ENCODE measurements at places on chromosomes 16 and 17.
A peak's percentile ranks its signal among the peaks of the same experiment; 100 is the strongest.

DNA sequence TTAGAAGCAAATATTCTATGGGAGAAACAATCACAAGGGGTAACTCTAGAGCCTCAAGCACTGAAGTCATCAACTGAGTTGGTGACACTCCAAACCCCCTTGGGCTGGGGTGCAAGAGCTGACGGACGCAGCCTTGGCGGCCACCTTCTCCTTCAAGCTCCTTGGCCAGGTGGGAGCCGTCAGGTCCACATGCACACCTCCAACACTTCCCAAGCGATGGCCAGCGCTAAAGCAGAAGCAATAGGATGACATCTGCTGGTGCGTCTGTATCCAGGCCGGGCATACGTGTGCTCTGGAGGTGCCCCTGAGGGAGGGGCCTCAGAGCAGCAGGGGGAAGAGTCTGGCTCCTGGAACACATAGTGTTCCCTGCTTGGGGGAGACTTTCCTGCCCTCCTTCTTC, 12.2 kb upstream of the FOXJ1 start:
- DNase-seq, result no peak

GRCh38 chr16:4839942-4840341, 7.1 kb downstream of the GLYR1 start:
- peak; percentile 12 for DNase-seq

- DNase-seq, result no peak
These were observed 3.7 kb downstream of the STARD3 start for GRCh38 chr17:39640591-39641031.

- no peak for DNase-seq
These were observed 337.9 kb downstream of the GRIN2A start for GRCh38 chr16:9844361-9844760.

DNA sequence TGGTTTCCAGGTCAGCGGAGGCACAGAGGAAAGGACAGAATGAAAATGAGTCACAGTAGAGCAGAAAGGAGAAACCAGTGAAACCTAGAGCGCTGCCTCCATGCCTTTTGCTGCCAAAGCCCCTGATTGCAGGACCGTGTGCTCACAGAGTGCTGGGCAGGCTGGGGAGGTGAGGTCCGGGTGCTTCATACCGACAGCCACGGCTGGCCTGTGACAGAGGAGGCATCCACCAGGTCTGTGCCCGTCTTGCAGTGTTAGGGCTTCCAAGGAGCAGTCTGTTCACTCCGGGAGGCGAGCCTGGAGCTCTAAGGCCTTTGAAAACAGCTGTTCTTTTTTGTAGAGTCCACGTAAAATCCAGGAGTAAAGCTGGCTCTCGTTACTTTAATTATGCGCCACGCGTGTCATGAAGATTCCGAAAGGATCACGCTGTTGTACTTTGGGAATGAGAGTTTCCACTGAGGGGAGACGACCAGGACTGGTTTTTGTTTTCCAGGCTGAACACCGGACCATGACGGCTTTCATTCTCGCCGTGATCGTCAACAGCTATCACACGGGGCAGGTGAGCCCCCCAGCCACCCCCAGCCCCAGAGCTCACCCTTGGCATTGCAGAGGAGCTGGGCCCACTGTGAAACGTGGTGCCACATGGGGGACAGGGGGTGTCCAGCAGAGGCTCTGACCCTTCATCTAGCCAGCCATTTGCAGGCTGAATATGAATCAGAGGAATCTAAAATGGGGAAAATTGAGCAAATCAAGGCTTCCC, 108.5 kb upstream of the CHMP6 start:
- no peak for DNase-seq

DNA sequence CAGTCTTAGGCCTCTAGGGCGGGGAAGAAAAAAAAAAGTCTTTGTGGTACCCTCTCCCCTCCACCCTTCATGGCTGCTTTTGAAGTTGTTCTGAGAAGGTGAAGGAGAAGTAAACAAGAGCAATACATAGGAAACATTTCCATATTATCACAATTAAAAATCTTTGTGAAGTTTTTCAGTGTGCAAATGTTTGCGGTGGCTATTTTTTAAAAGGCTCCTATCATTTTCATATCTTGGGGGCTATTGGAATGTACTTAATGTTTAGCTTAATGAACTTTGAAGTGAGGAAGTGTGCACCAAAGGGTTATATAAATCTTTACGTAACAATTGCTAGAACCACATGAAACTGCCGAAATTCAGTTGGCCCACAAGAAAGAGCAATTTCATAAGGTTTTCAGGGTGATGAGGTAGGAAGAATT, 7.6 kb downstream of the NOL11 start:
- DNase-seq, result no peak

GRCh38 chr17:68101987-68102314, 66.4 kb downstream of the KPNA2 start:
- DNase-seq, result no peak

DNA sequence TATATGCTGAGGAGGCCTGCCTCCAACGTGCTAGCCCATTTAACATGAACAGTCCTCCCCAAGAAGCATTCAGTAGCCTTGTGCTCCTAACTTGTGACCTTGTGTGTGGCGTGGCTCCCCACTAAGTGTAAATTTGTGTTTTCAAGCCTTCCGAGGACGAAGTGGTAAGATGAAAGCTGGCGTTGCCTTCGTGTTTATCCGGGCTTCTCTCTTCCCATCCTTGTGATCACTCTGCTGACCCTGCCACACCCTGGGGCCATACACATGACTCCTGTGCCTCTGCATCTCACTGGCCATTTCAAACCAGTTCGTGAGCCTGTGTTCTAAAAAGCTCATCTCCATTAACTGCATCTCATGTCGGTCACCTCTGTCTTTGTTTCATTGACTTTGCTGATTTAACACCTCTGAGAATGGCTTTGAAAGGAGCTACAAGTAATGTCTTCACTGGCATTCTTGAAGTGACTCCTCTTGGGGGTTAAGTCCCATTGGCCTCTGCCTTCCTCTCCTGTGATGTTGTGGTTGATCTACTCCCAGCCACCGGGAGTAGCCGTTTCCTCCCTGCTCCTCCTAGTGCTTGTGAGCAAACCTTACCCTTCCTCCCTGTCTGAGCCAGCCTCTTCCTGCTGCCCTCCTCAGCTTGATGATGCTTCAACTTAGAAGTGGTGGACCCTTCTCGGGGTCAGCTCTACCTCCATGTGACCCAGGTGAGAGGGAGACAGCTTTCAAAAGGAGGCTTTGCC, 27.4 kb upstream of the NAGLU start:
- DNase-seq, result no peak

- peak; percentile 75 for DNase-seq
These were observed 108.1 kb downstream of the SNX11 start for GRCh38 chr17:48215583-48216139.

- DNase-seq, result no peak
These were observed 78.0 kb downstream of the MPRIP start for GRCh38 chr17:17120294-17120693.

DNA sequence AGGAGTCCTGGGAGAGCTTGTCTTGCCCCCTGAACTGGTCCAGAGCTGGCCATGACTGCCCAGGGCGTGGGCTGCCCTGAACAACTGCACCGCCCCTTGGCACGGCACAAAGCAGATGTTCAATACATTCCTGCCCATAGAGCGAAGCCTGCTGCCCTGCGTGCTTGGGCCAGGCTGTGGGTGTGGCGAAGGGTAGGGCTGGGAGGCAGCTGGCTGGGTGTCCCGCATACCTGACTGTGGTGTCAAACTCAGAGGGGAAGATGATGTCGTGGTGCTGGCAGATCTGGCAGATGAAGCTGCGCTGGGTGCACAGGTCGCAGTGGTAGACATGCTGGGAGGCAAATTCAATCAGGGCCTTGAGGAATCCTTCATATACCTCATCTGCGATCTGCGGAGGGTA, 124.2 kb upstream of the SMURF2 start:
- no peak for DNase-seq

- no peak for DNase-seq
These were observed 122.6 kb upstream of the RPL38 start for GRCh38 chr17:74080656-74081582.

GRCh38 chr17:55705847-55706246, 16.8 kb downstream of the TMEM100 start:
- no peak for DNase-seq

DNA sequence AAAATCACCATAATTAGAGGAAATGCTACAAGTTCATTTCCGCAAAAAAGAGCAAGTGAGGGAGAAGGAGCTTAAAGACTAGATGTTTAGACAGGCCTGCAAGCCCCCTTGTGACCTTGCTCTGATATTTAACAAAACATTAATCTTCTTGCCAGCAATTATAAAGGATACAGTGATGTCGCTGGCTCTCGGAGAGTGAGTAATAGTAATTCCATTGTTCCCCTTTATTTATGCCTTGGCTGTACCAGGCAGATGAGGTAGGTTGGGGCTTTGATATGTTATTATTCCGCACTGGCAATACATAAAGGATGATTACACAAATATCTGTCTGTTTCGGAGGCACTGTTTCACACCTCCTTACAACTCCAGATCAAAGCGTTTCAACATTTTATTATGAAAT, 204.8 kb upstream of the SALL1 start:
- DNase-seq, result no peak

GRCh38 chr17:28053044-28053670, 10.7 kb downstream of the NLK start:
- no peak for DNase-seq

DNA sequence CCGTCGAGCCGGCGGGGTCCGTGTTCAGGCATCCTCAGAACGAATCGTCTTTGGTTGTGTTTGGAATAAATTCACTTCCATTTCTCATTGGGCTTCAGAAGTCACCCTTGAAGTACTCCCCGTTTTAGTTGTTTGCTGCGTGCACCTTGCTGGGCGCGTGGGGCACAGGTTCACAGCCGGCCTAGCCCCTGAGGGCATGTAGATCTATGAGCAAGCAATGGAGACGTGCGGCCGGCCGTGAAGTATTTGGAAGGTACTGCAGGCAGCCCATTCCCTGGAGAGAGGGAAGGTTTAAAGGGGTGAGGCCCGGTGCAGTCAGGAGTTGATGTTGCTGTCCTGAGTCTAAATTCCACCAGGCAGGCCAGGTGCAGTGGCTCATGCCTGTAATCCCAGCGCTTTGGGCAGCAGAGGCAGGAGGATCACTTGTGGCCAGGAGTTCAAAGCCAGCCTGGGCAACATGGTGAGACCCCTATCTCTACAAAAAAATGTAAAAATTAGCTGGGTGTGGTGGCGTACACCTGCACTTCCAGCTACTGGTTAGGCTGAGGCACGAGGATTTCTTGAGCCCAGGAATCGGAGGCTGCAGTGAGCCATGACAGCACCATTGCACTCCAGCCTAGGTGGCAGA, 714 bp downstream of the ACSF3 start:
- DNase-seq, result peak; percentile 29

- DNase-seq, result no peak
These were observed 193.9 kb upstream of the SOX9 start for GRCh38 chr17:71926746-71927398.

DNA sequence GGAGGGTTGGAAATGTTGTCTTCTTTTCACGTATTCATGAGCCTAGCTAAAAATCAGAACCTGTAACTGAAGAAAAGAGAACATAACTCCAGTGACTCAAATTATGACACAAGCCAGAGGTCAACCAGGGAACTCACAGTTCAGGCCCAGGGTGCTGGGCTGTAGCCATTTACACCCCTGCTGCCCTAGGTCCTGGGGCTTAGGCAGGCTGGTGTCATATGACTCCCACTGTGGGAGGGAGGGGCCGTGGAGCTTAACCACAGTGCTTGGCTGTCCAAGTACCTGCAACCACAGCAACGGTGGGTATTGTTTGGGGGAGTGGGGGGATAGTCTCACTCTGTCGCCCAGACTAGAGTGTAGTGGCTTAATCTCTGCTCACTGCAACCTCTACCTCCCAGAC, 71.1 kb upstream of the AMZ2 start:
- no peak for DNase-seq

GRCh38 chr17:76866774-76867577, 1.2 kb upstream of the MGAT5B start:
- no peak for DNase-seq

DNA sequence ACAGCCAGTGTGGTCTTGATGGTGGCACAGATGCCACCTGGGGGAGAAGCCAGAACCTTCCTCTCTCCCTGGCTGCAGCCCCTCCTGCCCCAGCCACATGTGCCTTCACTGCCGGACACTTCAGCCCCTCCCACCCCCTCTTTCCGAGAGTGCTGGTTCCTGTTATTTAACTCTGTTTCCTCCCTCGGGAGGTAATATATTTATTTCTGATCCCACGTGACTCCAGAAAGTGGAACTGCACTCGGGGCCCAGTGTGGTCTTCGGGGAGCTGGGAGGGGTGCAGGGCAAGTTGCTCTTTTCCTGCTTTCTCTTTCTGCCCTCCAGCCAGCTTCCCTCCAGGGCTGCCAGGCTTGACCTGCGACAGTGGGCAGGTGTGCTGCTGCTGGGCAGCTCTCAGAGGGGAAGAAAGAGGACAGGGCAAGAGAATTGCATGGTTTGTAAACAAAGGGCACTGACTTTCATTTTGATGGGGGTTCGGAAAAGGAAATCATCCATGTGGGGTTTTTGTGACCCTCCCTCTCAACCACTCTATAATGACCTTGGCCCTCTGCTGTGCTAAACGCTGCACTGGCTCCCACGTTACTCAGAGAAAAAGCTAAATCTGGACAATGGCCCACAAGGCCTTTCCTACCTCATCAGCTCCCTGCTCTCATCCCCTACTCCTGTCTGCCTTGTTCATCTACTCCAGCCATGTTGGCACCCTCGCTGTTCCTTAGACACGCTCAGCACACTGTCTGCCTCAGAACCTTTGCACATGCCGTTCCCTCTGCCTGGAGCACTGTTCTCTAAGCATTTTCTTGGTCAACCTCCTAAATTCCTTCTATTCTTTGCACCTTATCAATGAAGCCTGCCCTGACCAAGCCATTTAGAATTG, 8.2 kb upstream of the CIITA start:
- DNase-seq, result no peak

- no peak for DNase-seq
These were observed 7.8 kb upstream of the N4BP1 start for GRCh38 chr16:48617711-48618148.

- DNase-seq, result peak; percentile 51
These were observed 22.5 kb upstream of the CMTR2 start for GRCh38 chr16:71311553-71312158.
